ENCODE measurements at places on chromosomes 2 and 18. TPM values are rescaled to one million over a fixed set of nuclear protein-coding genes. Genes with fewer than 3 reads are reported as not detected.

DNA sequence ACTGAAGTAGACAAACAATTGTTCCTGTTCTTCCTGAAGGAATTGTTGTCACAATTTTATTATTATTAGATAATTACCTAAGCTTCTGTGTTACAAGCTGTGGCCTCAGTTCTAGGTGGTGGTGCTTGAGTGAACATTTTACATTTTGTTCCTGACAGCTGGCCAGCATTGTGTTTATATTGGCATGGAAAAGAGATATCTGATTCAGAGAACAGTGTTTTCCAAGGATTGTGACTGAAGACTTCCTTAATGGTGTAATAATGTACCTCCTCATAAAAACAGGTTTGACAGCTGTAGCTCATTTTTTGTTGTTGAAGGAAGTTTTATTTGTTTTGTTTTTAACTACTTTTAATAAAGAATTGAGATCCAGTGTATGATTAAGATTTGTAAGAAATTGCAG is 95.2 kb downstream of the EPB41L5 start:
- DNase-seq: no peak

GRCh38 chr2:160417745-160418397 is 75.7 kb downstream of the RBMS1 start:
- DNase-seq: no peak

GRCh38 chr2:123179526-123179925 is 845.6 kb upstream of the CNTNAP5 start:
- no peak for DNase-seq

GRCh38 chr2:101112772-101113157 is 38.4 kb downstream of the TBC1D8 start:
- DNase-seq: no peak

DNA sequence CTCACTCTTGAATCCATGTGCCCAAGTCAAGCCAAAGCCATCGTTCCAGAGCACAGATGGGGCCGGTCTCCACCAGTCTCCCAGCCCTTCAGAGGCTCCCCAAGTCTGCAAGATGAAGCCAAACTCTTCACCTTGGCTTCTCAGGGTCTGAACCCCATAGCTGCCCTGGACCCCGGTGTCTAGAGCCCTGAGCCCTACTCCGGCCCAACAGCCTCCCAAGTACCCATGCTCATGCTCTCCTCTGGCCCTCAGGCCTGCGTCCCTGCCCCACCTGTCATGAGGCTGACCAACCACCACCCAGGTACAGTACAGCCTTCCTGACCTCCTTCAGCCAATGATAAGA is 46.0 kb downstream of the ZNF516 start:
- DNase-seq: no peak

DNA sequence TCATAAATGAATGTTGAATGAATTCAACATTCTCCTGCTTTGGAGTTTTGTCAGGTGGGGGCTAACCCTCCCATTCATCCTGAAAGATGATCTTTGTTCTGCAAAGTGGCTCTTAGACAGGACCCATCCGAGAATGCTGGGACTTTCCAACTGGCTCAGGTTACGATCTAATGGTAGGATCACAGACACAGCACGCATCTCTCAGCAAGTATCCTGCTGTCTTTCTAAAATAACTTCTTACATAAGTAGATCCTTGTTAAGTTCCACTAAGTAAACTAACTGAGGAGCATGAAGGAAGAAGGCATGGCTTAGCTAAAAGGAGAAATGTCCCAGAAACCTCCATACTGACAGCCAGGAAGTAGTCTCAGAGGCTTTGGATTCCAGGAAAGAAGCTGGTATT is 23.7 kb downstream of the CYP27A1 start:
- DNase-seq: no peak

DNA sequence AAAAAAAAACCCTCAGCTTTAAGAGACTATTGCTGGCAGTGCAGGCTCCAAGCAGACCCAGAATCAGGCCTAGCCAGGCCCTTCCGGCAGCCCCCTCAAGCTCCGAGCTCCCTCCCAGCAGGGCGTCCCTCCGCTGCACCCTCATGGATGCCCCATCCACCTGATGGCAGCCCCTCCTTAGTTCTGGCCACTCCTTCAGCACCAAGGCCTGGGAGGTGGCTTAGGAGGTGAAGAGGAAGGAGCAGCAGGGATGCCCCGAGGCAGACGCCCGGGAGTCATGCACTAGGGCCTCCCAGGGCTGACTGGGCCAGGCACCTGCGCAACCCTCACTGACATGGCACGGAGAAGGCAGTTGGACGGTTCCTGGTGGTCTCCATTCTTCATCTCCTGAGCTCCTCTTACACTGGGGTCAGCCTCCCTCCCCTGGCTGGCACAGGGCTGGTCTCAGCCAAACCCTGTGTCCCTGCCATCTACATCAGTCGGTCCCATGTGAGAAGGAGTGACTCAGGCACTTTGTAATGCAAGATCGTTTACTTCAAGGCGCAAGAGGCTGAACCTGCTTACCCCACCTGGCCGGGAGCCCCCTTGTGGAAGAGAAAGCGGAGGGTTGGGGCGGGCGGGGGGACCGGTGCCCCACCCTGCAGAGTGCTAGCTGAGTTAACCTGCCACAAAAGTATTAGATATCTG is 53.5 kb upstream of the ID2 start:
- no peak for DNase-seq

DNA sequence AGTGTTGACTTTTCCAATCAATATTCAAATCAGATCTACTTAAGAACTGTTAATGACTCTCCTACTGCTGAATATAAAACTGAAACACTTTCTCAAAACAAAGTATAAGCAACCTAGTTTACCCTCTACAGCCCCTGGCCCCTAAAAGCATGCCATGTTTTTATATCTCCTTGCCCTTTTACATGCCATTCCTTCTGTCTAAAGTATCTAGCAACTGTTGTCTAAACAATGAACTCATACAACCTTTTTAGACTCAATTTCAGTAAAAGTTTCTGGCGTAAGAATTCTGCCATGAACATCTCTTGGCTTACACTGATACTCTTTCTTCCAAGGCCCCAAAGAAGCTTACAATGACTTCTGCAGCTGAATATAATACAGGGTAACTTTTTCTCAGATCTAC is 47.8 kb upstream of the GPR75 start:
- no peak for DNase-seq

GRCh38 chr2:241352227-241352626 is 3.9 kb upstream of the FARP2 start:
- DNase-seq: no peak

DNA sequence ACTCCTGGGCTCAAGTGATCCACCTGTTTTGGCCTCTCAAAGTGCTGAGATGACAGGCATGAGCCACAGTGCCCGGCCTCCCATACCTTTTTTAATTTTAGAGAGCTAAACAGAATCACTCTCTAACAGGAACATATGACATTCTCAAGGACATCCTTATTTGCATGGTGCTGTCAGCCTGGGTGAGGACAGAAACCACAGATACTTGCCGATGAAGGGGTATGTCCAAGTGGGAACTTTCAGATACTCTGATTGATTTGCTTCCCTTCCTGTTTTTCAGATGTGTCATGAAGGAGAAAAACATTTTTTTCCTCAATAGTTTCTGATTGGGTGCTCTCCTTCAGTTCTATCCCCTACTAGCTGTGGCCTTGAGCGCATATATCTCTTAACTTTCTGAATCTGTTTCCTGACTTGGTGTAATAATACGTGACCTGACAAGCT is 49.6 kb downstream of the MYO3B start:
- no peak for DNase-seq

GRCh38 chr2:126389446-126389845 is 266.5 kb upstream of the GYPC start:
- DNase-seq: no peak

BOD1L2 gene
- total RNA-seq: not detected

DSG2 gene
- 33.5 TPM for total RNA-seq

SGPP2 gene
- total RNA-seq: 4.6 TPM

TMEM127 gene
- 52.1 TPM for total RNA-seq

PRKAG3 gene
- total RNA-seq: not detected

Measured in omental fat pad (tissue), 4 donors.